HFFc6 (cell line): ENCODE measurements at places on chromosomes 12 and 14. TPM values are rescaled to one million over a fixed set of nuclear protein-coding genes. Genes with fewer than 3 reads are reported as not detected.

The INSM2 gene
- not detected in 3 replicates for total RNA-seq

The FGF6 gene
- not detected in 3 replicates for total RNA-seq

The ACADS gene
- total RNA-seq: 0.99 to 3.0 TPM (median 1.4 TPM) in 3 replicates

The GATC gene
- total RNA-seq: 26.7 and 27.1 TPM in 2 replicates

The TMEM119 gene
- 11.9 to 20.9 TPM (median 19.9 TPM) in 3 replicates for total RNA-seq

The AMN1 gene
- 4.4 to 5.5 TPM (median 4.7 TPM) in 3 replicates for total RNA-seq

GRCh38 chr14:84288781-84289180, 1241.2 kb upstream of the FLRT2 start:
- H3K27me3 ChIP-seq: no peaks in the 10 kb centered on the region
- H3K4me3 ChIP-seq: no peak overlapping the region
- no peaks in the 10 kb centered on the region for H3K36me3 ChIP-seq
- H3K4me1 ChIP-seq: no peaks in the 10 kb centered on the region

DNA sequence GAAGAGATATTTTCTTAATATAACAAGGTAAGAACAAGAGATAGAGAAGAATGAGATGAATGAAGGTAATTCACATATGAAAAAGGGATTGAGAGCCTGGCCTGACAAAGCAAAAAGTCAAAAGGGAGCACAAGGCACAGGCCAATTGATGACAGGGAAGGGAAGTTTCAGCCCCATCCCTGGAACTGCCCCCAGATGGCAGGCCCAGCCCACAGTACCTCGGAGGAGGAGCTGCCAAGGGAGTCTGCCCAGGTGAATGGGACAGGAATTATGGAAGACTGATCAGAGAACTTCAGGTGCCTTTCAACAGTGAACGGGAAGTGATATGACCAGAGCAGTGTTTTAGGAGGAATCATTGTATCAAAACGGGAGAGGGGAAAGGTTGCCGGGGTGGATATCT, 15.7 kb downstream of the SNRPF start:
- no peaks in the 10 kb centered on the region for H3K27me3 ChIP-seq
- H3K4me1 ChIP-seq: peaks cover 14% of the 10 kb centered on the region
- no peak overlapping the region for H3K27ac ChIP-seq
- no peak for DNase-seq
- no peak overlapping the region for H3K4me3 ChIP-seq

DNA sequence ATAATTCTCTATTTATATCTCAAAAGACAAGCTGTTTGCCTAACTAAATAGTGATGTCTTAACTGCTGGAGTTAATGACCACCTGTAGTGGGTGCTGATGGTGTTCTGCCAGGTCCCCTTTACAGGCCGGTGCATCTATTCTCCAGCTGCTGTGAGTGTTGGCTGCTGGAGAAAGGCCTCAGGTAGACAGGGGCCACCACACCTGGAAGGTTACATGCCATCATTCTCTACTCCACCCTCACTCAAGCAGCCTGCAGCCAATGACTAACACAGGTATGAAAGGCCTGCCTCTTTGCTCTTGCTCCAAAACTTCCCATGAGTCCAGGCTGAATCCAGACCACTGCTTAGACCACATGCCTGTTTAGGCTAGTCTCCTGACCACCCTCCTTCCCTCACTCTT, 73.9 kb downstream of the RPS6KA5 start:
- H3K27me3 ChIP-seq: peaks cover 4% of the 10 kb centered on the region
- no peak for DNase-seq
- no peaks in the 10 kb centered on the region for H3K36me3 ChIP-seq
- H3K4me3 ChIP-seq: no peak overlapping the region
- no peak overlapping the region for H3K27ac ChIP-seq
- H3K4me1 ChIP-seq: no peaks in the 10 kb centered on the region

DNA sequence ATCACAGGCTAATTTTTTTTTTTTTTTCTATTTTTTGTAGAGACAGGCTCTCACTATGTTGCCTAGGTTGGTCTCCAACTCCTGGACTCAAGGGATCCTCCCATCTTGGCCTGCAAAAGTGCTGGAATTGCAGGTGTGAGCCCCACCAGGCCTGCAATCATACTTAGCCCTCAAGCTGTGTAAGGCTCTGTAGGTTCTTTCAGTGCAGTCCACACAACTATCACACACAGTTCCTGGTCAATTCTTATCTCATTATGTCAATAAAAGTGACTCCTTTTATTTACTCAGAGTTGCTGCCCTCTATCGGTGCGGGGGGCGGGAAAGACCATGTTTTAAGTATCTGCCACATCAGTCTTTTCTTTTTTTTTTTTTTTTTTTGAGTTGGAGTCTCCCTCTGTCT, 29.0 kb downstream of the SLC2A3 start:
- H3K36me3 ChIP-seq: no peaks in the 10 kb centered on the region
- peaks cover 24% of the 10 kb centered on the region for H3K4me1 ChIP-seq
- no peak overlapping the region for H3K4me3 ChIP-seq
- no peak overlapping the region for H3K27ac ChIP-seq
- H3K27me3 ChIP-seq: peaks cover 2% of the 10 kb centered on the region; the same call in 1 of the 2 replicates
- no peak for DNase-seq

GRCh38 chr14:105391541-105391940, 6.8 kb upstream of the TEX22 start:
- H3K27ac ChIP-seq: no peak overlapping the region
- H3K27me3 ChIP-seq: no peaks in the 10 kb centered on the region; the same call in 1 of the 2 replicates
- H3K36me3 ChIP-seq: no peaks in the 10 kb centered on the region
- no peak for DNase-seq
- no peak overlapping the region for H3K4me3 ChIP-seq

DNA sequence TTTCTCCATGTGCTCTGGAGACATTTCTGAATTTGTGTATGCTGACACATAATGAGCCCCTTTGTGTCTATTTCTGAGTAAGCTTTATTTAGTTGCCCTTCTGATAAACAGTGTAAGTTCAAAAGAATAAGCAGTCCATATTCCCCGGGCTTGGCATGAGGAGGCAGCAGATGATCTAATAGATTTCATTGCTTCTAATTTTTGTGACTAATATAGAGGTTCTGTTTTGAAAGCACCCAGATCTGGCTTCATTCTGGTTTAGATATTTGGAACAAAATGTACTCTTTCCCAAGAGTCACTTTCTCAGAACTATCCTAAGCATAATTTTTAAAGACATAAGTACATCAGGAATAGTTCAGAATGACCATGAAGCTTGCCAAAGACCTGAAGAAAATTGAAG, 290.9 kb downstream of the BTG1 start:
- peak; percentile 11 for DNase-seq
- no peak overlapping the region for H3K4me3 ChIP-seq
- H3K36me3 ChIP-seq: no peaks in the 10 kb centered on the region
- H3K27ac ChIP-seq: no peak overlapping the region
- H3K27me3 ChIP-seq: peaks cover 3% of the 10 kb centered on the region; the same call in 1 of the 2 replicates

GRCh38 chr14:100654025-100654813, 67.0 kb upstream of the BEGAIN start:
- H3K36me3 ChIP-seq: no peaks in the 10 kb centered on the region
- peaks cover 13% of the 10 kb centered on the region for H3K27me3 ChIP-seq
- peaks cover 23% of the 10 kb centered on the region for H3K4me1 ChIP-seq
- H3K27ac ChIP-seq: no peak overlapping the region
- H3K4me3 ChIP-seq: no peak overlapping the region

DNA sequence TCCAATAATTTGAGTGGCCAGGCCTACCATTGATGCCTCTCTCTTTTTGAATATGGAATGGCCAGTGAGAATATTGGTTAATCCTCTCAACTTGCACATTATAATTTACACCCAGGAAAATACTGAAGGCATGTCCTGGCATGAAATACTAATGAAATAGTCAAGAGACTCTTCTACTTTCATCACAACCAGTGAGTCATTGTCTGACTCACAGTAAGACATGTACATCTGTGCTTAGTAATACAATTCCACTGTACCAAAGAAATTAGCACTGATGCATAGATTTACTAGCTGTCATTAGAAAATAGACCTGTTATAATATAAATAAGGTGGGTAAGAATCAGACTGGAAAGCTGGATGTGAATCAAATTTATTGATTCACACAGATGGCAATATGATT, 31.6 kb downstream of the KCNC2 start:
- H3K27me3 ChIP-seq: no peaks in the 10 kb centered on the region; the same call in 1 of the 2 replicates
- no peak overlapping the region for H3K4me3 ChIP-seq
- peaks cover 15% of the 10 kb centered on the region for H3K4me1 ChIP-seq
- DNase-seq: peak; percentile 85
- H3K36me3 ChIP-seq: 0 out of 2 replicates have a peak, but pooled peaks cover 5% of the 10 kb centered on the region

DNA sequence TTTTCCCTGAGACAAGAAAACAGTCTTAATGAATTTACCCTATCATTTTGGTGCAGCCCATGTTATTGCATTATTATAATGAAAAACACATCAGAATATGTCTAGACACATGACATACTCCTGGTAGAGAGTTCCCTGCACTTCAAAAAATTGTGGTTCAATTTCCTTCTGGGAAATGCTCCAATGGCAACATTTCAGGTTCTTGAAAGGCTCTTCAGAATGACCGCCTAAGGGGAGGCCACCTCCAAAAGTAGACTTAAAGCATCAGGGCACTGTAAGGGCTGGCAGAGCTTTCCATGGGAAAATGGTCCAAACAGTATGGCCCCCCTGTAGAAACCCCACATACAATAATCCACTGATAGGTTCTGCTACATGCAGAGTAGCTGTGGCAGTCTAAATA, 110.7 kb downstream of the SLC25A21 start:
- H3K27me3 ChIP-seq: no peaks in the 10 kb centered on the region
- no peak overlapping the region for H3K27ac ChIP-seq
- no peak overlapping the region for H3K4me3 ChIP-seq
- peaks cover 5% of the 10 kb centered on the region for H3K4me1 ChIP-seq

DNA sequence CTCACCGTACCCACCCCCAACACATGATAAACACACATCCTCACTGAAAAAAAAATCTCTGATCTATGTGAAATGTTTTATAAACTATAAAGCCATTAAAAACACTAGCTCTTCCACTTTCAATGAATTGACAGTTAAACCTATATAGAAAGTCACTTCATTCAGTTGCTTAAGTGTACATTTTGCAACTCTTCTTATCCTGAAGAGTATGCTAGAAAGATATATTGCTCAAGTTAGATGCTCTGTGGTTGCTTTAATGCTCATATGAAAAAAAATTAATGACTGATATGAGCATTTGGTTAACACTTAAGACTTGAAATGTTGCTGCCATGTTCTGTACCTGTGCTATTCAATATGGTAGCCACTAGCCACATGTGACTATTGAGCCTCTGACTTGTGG, 21.0 kb upstream of the MIA2 start:
- H3K4me1 ChIP-seq: peaks cover 22% of the 10 kb centered on the region
- H3K27me3 ChIP-seq: no peaks in the 10 kb centered on the region; the same call in none of the 2 replicates
- no peaks in the 10 kb centered on the region for H3K36me3 ChIP-seq
- no peak overlapping the region for H3K4me3 ChIP-seq
- H3K27ac ChIP-seq: no peak overlapping the region

DNA sequence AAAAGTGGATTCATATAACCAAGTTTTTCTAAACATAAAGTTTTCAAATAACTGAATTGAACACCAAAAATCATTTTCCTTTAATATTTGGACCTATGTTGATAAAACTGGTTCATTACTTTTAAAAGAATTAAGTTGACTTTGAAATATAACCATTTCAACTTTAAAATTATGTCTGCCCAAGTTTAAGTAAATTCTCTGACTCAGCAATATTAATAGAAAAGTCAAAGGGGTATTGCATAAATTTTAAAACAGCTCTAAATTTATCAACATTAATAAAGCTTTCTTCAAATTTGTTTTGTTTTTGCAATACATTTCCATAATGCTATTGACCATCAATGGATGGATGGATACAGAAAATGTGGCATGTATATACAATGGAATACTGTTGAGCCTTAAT, 168.4 kb upstream of the GARIN6 start:
- no peak overlapping the region for H3K4me3 ChIP-seq
- H3K27me3 ChIP-seq: no peaks in the 10 kb centered on the region; the same call in 1 of the 2 replicates
- no peak overlapping the region for H3K27ac ChIP-seq
- H3K36me3 ChIP-seq: no peaks in the 10 kb centered on the region

GRCh38 chr12:113990250-113991223, 24.4 kb upstream of the RBM19 start:
- no peak overlapping the region for H3K4me3 ChIP-seq
- no peak overlapping the region for H3K27ac ChIP-seq
- peaks cover 36% of the 10 kb centered on the region for H3K27me3 ChIP-seq
- DNase-seq: no peak
- H3K4me1 ChIP-seq: no peaks in the 10 kb centered on the region

GRCh38 chr14:35696119-35696518, 113.0 kb downstream of the RALGAPA1 start:
- no peak for DNase-seq
- no peak overlapping the region for H3K4me3 ChIP-seq

DNA sequence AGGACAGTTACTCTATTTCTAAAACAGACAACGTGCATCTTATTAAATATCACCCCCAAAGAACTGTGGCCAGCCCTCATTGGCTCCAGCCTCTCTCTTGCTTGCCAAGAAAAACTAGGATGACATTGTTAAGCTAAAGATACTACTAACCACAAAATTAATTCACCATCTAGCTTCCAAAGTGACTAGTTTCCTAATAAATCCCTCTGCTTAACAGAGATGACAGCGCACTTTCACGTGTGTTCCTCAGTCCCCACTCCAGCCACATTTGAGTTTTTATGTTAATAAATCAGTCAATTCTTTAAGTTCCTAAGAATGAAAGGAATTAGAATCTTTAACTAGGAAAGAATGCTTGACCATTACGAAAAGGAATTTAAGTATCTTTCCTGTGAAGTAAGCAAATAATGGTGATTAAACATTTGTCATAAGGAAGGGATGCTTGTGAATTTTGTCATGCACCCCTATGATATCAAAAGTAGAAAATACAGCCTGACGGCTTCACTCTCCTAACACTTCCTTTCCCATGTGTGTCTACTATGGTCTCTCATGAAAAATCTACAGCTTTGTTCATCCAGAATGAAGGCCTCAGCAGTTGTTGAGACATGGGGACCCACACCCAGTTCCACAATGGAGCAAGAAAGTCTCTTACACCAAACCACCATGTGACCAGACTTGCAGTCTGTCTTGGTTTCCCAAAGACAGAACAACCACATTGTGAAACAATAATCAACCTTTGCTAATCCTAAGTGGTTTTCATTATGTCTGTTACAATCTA, 8.1 kb downstream of the CORO1C start:
- H3K36me3 ChIP-seq: peaks cover 50% of the 10 kb centered on the region
- H3K27ac ChIP-seq: peak overlapping the region; percentile 89
- H3K27me3 ChIP-seq: peaks cover 1% of the 10 kb centered on the region; the same call in 1 of the 2 replicates
- peaks cover 92% of the 10 kb centered on the region for H3K4me1 ChIP-seq
- H3K4me3 ChIP-seq: peak overlapping the region; percentile 77

GRCh38 chr12:24890048-24890803, 58.7 kb downstream of the BCAT1 start:
- H3K36me3 ChIP-seq: peaks cover 21% of the 10 kb centered on the region
- no peaks in the 10 kb centered on the region for H3K27me3 ChIP-seq
- peaks cover 12% of the 10 kb centered on the region for H3K4me1 ChIP-seq
- H3K4me3 ChIP-seq: no peak overlapping the region
- H3K27ac ChIP-seq: no peak overlapping the region
